Activated B cell treated with CpG ODN at 0.5 μM for 24 hours (primary cell): ENCODE measurements at places on chromosomes 6 and 20.

DNA sequence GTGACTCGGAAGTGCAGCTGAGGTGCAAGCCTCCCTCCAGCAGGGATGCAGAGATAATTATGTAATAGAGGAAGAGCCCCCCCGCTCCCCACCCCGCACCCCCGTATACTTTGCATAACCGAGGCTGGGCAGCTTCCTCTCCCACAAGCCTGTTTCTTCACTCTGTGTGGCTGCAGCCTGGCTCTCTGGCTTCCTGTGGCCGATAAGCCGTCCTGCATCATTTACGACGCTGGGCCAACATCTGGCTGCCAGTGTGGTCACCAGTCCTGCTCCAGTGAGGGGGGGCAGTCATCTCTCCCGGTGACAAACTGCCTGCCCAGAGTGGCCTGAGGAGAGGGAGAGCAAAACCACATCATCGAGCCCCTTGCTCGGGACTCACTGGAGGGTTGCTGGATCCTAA lies 59.2 kb downstream of the RBM38 start:
- no peaks in the 10 kb centered on the region for H3K27me3 ChIP-seq
- peaks cover 65% of the 10 kb centered on the region for H3K4me1 ChIP-seq
- peak overlapping the region; percentile 69 for H3K4me3 ChIP-seq
- peak overlapping the region; percentile 63 for H3K27ac ChIP-seq

- H3K27ac ChIP-seq: no peak overlapping the region
- peaks cover 24% of the 10 kb centered on the region for H3K36me3 ChIP-seq
- no peak for DNase-seq
Observed at GRCh38 chr6:33712914-33713313, 1.4 kb upstream of the UQCC2 start.

DNA sequence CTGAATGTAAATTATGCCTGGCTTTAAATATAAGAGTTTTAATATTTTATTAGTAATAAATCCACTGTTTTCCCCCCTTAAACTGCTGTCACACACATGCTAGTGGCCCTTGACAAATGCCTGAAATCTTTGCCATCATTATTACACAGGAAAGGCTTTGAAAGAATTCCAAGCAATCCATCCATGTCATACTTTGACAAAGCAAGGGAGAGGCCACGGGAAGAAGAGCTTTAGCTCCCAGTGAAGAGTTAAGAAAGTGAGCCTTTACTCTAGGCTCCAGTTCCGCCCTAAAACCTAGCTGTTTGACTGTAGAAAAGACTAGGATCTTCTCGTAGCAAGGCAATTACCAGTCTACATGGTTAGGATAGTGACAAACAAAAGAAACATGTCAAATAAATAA lies 147.9 kb downstream of the GMDS start:
- no peaks in the 10 kb centered on the region for H3K27me3 ChIP-seq
- DNase-seq: no peak
- H3K4me3 ChIP-seq: no peak overlapping the region

GRCh38 chr6:83853178-83854000 lies at the start of gene RIPPLY2:
TSS of gene RIPPLY2 (plus strand) at chr6:83853360. CDS start at chr6:83853417, 57 bp downstream.
- H3K27me3 ChIP-seq: peaks cover 46% of the 10 kb centered on the region
- H3K36me3 ChIP-seq: no peaks in the 10 kb centered on the region
- peaks cover 14% of the 10 kb centered on the region for H3K4me1 ChIP-seq
- DNase-seq: no peak
- no peak within 1 kb of the TSS for H3K27ac ChIP-seq

GRCh38 chr6:35914536-35914935 lies 6.4 kb downstream of the SRPK1 start:
- no peak overlapping the region for H3K27ac ChIP-seq
- H3K4me3 ChIP-seq: no peak overlapping the region
- peaks cover 24% of the 10 kb centered on the region for H3K4me1 ChIP-seq
- no peak for DNase-seq
- H3K36me3 ChIP-seq: peaks cover 54% of the 10 kb centered on the region
- H3K27me3 ChIP-seq: no peaks in the 10 kb centered on the region

DNA sequence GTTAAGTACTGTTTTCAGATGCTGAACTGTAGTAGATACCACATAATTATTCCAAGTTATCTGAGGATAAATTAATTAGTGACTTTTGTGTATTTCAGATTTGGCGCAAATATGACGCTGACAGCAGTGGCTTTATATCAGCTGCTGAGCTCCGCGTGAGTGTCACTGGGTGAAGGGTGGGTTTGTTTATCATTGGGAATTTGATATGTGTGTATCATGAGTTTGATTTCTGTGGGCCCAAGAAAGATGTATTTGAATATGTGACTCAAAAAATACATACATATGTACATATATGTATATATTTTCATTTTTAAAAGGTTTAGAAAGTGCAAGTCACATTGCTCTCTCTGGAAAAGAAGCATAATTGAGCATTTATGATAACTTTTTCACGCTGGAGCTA lies 17.4 kb downstream of the SCGN start:
- peaks cover 18% of the 10 kb centered on the region for H3K27me3 ChIP-seq
- no peaks in the 10 kb centered on the region for H3K36me3 ChIP-seq
- H3K4me3 ChIP-seq: no peak overlapping the region
- H3K4me1 ChIP-seq: no peaks in the 10 kb centered on the region
- H3K27ac ChIP-seq: no peak overlapping the region

DNA sequence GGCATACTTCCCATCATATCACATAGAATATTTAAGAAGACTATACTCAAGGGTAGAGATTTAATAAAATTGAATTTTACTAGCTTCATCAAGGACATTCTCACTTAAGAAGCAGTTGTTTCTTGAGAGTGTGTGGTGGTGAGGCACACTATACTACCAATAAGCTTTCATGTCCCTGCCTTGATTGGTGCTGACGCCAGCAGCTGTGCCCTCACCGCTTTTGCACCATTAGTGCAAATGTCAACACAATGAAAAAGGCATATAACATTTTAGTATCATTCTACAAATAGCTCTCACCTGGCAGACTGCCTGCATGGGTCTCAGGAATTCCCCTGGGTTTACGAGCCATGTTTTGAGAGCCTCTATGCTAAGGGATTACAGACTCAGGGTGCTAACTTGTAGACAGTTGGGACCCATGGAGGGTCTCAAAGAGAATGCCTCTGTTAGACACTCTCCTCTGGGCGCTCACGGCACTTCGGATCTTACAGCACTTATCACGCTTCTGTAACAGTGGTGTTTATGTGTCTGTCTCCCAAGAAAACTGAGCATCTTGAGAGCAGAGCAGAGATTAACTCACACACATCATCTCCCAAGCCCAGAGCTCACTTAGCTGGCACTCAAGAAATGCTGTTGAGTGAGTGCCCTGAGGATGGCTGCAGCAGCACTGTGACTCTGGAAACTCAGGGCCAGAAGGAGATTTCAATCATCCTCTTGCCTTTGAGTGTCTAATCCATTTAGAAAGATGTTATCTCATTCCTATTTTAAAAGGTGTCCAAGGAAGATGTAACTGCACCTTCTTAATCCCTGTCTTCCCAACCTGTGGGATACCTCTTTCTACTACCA lies 143.3 kb upstream of the GPR6 start:
- no peaks in the 10 kb centered on the region for H3K4me1 ChIP-seq
- H3K36me3 ChIP-seq: peaks cover 18% of the 10 kb centered on the region
- no peak for DNase-seq
- no peak overlapping the region for H3K27ac ChIP-seq

- H3K36me3 ChIP-seq: no peaks in the 10 kb centered on the region
- H3K27ac ChIP-seq: no peak overlapping the region
- peaks cover 52% of the 10 kb centered on the region for H3K27me3 ChIP-seq
- no peak for DNase-seq
- H3K4me1 ChIP-seq: peaks cover 13% of the 10 kb centered on the region
- no peak overlapping the region for H3K4me3 ChIP-seq
Observed at GRCh38 chr20:676967-677366, 1.4 kb upstream of the SCRT2 start.

GRCh38 chr20:36060676-36061075 lies 92.3 kb downstream of the CNBD2 start:
- H3K4me3 ChIP-seq: no peak overlapping the region
- no peaks in the 10 kb centered on the region for H3K36me3 ChIP-seq
- H3K4me1 ChIP-seq: peaks cover 5% of the 10 kb centered on the region
- no peaks in the 10 kb centered on the region for H3K27me3 ChIP-seq
- DNase-seq: no peak
- H3K27ac ChIP-seq: no peak overlapping the region

DNA sequence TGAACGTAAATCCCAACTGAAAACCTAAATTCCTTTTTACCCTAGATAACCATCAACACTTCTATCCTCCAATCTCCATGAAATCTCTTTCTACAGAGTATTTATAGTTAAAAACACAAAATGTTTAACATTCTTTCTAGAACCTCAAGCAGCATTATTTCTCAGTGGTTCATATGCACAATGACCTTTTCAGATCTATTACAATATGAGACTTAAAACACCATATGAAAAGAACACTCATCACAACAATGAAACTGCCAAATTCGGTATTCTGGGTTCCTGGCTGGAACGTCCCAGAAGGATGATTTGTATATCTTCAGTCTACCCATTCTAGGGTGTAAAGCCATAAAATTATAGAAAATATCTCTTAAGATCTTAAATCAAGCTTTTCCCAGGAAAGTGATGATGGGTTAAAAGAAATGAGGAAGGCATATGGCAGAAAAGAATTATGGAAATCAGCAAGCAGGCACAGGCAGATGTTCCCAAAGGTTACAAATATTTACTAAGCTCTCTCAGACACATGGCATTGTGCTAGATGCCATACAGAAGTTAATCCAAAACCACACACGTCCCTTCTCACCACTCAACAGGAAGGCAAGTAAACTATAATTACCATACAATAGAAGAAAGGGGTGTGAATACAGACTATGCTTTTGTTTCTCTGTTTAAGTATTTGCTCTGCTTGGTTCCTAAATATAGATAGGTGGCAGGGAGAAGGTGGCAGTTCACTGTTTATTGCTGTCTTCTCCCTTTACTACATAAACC lies 118.0 kb downstream of the CHD6 start:
- peaks cover 48% of the 10 kb centered on the region for H3K36me3 ChIP-seq
- no peak for DNase-seq
- no peak overlapping the region for H3K27ac ChIP-seq
- H3K4me3 ChIP-seq: no peak overlapping the region

DNA sequence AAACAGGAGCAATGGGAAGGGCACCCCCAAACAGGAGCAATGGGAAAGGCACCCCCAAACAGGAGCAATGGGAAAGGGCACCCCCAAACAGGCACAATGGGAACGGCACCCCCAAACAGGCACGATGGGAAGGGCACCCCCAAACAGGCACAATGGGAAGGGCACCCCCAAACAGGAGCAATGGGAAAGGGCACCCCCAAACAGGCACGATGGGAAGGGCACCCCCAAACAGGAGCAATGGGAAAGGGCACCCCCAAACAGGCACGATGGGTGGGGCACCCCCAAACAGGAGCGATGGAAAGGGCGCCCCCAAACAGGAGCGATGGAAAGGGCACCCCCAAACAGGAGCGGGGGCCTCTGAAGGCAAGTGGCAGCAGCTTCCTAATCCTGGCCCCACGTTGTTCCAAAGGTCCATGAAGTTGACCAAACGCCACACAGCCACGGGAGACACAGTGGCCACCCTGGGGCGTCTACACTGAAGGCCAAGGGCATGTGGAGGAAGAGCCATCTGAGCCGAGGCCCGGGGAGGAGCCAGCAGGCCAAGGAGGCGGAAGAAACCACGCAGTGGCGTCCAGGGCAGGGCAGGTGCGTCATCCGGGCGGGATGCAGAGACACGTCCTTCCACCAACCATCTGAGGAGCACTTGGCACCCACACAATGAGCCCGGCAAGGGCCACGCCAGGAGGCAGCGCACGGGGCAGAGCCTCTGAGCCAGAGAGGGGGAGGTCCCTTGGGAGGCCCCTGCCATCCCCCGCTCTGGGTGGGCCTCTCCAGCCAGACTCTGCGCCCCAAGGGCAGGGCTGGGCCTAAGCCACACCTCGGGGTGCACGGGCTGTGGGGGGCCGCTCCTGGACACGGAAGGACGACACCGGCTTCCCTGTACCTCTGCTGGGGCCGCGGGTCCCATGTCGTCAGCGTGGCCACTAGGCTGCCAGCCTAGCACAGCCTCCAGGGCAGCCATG lies 21.5 kb upstream of the NTSR1 start:
- H3K27ac ChIP-seq: no peak overlapping the region
- no peak for DNase-seq
- no peaks in the 10 kb centered on the region for H3K36me3 ChIP-seq
- H3K4me3 ChIP-seq: no peak overlapping the region
- peaks cover 8% of the 10 kb centered on the region for H3K4me1 ChIP-seq

DNA sequence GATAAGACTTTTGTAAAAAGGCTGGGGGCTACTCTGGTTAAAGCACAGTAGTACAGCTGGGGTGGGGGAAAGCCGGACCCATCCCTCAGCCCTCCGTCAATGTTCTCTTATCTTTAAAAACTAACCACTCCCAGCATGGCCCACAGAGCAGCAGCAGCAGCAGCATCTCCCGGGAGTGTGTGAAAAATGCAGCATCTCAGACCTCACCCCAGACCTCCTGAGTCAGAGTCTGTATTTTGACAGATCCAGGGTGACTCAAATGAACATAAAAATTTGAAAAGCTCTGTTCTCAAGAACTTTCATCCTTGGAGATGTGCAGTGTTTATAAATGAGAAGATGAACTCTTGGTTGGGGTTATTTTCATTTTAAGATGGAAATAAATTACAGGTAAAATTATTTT lies 277.7 kb upstream of the ECI2 start:
- H3K36me3 ChIP-seq: no peaks in the 10 kb centered on the region
- DNase-seq: no peak
- no peak overlapping the region for H3K4me3 ChIP-seq
- peaks cover 26% of the 10 kb centered on the region for H3K4me1 ChIP-seq
- no peaks in the 10 kb centered on the region for H3K27me3 ChIP-seq
- H3K27ac ChIP-seq: no peak overlapping the region

GRCh38 chr20:15899967-15900366 lies 673.3 kb downstream of the KIF16B start:
- peaks cover 22% of the 10 kb centered on the region for H3K36me3 ChIP-seq
- H3K4me3 ChIP-seq: no peak overlapping the region
- no peak for DNase-seq
- no peaks in the 10 kb centered on the region for H3K27me3 ChIP-seq
- H3K4me1 ChIP-seq: peaks cover 23% of the 10 kb centered on the region

DNA sequence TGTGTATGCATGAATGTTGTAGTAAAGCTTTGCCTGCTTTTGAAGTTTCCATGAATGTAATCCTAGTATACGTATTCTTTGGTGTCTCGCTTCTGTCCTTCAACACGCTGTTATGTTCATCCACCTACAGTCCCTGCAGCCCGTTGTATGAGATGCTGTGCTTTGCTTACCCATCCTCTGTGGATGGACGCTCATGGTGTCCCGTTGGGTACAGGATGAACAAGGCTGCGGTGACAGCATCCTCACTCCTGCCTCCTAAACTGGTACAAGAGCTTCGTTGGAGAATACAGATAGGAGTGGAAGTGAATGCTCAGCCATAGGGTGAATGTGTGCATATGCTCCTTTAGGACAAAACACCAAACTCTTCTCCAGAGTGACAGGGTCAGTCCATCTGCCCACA lies 366.2 kb downstream of the ZFAND3 start:
- H3K27me3 ChIP-seq: no peaks in the 10 kb centered on the region
- no peak overlapping the region for H3K27ac ChIP-seq
- H3K36me3 ChIP-seq: peaks cover 32% of the 10 kb centered on the region
- no peaks in the 10 kb centered on the region for H3K4me1 ChIP-seq
- DNase-seq: no peak
